ENCODE measurements at places on chromosomes 16 and 17.

GRCh38 chr17:80895366-80895765 is 96.3 kb upstream of the CHMP6 start:
- DNase-seq = no peak

DNA sequence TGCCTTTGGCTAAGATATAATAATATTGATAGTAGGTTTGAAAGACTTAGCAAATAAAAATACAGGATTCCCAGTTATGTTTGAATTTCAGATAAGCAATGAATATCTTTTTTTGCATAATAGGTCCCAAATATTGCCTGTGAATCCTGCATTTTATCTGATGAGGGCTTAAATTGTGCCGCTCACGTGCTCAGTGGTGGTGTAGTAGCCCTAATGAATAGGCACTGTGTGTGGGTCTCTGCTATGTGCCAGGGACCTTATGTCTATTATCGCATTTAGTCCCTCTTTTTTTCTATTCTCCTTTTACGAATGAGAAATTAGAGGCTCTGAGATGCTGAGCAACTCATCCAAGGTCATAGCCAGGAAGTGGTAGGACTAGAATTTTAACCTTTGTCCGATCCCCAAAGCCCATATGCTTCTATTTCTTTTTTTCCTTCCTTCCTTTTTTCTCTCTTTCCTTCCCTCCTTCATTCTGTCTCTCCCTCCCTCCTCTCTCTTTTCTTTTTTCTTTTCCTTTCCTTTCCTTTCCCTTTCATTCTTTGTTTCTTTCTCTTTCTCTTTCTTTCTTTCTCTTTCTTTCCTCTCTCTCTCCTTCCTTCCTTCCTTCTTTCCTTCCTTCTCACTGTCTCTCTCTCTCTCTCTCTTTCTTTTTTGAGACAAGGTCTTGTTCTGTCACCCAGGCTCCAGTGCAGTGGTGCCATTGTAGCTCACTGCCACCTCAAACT is 47.2 kb downstream of the RGS9 start:
- no peak for DNase-seq

DNA sequence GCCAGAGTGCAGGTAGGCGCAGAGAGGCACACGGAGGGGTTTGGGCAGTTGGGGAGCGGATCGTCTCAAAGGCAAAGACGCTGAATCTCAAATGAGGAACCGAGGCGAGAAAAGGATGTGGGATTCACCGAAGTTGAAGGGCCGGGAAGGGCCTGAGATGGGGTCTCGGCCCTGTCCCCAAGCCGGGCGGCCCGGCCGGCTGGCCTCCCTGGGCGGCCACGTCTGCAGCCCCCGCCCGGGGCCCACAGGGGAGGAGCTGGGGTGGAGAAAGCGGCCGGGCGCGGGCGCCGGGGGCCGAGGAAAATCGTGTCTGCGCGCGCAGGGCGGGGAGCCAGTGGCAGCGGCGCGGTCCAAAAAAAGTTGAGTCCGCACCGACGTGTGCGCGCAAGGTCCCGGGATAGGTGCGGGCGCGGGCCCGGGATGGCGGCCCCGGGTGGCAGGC is 458 bp downstream of the SLC12A4 start:
- DNase-seq = no peak

DNA sequence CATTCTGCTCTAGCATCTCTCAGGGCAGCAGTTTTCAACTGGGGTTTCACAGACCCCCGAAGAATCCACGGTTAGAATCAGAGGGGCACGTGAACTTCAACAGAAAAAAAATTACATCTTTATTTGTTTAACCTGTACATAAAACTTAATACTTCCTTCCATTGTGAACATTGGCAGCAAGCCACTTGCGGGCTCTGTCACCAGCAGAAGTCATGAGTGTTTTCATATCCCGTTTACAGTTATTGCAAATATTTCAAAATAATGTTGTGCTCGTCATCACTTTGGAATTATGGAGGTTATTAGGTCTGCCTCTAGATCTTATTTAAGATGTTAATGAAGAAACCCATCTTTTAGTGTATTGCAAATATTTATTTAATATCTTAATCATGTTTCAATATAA is 109.8 kb downstream of the SDR42E1 start:
- DNase-seq = no peak

GRCh38 chr16:50604610-50605009 is 56.4 kb downstream of the NKD1 start:
- no peak for DNase-seq

GRCh38 chr16:46808997-46809396 is 22.0 kb downstream of the C16orf87 start:
- DNase-seq = no peak

- DNase-seq = peak; percentile 42
These were observed 2.8 kb downstream of the GRB7 start for GRCh38 chr17:39740357-39741111.

DNA sequence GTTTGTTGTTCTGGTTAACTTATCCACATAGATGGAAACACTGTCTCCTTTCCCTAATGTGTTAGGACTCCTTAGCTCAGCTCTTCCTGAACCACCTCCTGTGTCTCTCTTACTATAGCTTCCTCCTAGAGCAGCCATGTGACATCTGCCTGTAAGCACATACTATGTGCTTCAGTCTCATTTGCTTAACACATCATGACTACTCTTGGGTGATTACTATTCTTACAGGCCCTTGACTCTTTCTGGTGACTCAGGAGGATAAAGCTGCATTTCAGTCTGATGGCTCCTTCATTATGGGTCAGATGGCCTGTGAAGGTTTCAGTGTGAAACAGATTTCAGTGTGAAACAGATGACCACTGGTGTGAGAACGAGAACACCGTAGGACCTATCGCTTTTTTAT is 320 bp upstream of the KRTAP4-2 start:
- DNase-seq = no peak

DNA sequence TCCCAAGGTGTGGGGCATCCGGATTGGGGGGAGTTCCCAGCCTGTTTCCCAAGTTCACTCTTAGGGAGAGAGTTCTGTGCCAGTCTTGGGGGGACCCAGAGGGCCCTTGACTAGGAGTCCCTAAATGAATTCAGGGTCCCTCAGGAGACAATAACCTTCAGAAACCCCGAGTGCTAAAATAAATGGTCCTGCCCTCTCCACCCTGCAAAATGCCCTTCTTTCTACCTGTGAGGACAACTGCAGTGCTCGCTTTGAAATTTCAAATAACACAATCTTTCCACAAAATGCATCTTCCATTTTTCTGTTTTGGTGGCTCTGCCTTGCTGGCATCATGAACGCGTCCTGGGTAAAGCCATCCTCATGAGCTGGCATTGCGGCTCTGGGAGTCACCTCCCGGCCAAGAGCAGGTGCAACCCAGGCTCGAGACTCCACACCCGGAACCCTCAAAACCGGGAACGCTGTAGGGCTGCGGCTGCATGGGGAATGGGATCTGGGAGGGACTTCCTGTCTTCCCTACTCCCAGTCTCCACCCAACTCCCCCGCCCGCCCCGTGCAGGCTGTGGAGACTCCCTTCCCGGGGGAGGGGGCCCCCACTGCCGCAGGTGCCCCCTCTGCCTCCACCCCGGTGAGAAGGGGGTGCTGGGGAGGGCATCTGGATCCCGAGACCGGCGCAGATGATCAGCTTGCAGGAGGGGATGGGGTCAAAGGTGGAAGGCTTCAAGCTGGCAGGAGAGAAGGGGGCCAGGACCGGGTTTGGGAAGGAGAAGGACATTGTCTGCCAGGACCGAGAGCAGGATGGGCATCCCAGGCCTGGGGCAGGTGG is at the start of gene ZNF205:
Gene ZNF205 (plus strand): TSS at position 529 of the 823 bp plus-strand sequence. CDS start 845 bp downstream, outside the sequence.
- DNase-seq = peak; percentile 41

- DNase-seq = no peak
These were observed 5.4 kb downstream of the BANP start for GRCh38 chr16:87956365-87957231.

GRCh38 chr17:80528536-80528935 is 16.1 kb upstream of the RPTOR start:
- no peak for DNase-seq

DNA sequence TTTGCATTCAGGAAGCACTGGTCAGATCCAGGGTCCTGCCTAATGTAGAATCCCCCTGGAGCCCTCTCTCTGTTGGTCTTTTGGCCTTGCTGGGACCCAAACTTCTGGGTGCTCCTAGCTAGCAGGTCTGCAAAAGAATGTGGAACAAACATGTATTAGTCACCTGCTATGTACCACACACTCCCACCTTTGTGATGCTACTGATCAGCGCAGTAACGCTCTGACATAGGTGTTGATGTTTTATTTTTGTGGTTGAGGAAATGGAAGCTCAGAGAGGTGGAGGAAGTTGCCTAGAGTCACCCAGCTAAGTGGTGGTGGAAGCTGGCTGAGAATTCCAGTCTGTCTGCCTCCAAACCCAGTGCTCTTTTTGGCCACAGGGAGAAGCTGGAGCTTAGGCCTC is 35.8 kb upstream of the LGALS9 start:
- DNase-seq = no peak

- DNase-seq = no peak
These were observed 1104.1 kb downstream of the CDH11 start for GRCh38 chr16:64017796-64018195.

- DNase-seq = no peak
These were observed 55.4 kb upstream of the HAPSTR1 start for GRCh38 chr16:9035996-9036395.

DNA sequence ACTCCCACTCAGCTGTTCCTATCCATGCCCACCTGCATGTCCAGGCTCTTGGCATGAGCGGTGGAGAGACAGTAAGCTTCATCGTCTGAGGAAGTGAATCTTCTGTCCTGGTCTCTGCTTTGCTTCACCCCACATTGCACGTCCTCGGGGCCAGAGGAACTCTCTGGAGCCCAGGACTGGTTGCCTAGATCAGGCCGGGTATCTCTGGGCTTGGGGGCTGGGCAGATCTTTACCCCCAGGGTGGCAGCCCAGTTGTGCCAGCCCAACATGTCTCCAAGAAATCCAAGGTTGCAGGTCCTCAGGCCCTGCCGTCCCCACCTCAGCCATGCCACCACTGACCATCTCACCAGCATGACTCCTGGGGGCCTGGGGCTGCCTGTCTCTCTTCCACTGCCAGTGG is 58.3 kb downstream of the BEAN1 start:
- DNase-seq = no peak

- DNase-seq = no peak
These were observed 15.2 kb upstream of the DPEP1 start for GRCh38 chr16:89598199-89598598.

DNA sequence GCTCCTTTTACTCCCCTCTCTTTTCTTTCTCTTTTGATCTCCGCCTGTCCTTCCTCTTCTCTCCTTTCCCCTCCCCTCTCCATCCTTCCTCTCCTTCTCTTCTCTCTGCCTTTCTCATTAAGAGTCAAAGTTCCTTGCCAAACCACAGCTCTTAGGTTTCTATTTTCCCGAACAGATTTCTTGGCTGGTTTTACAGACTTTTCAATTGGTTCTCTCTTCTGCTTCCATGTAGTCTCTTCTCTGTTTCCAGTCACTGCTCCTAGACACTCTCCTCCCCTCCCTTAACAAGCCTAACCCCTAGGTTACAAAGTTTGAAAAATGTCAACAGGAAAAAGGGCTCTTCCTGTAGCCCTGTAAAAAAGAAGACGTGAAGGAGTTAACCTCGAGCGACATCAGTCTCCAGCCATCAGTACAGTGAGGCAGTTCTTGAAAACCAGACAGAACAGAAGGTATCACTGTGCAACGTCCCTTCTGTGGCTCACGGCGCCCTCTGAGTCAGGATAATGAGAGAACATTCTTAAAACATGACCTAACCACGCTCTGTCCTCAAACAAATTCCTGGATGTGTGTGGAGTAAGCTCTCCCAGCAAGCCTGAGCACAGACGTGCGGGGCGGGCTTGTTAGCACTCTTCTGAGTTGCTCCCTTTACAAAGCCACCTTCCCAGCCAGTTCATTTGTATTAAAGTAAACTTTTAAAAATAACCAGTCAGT is 11.6 kb upstream of the MARCHF10 start:
- peak; percentile 94 for DNase-seq

- no peak for DNase-seq
These were observed 206.6 kb downstream of the NTN1 start for GRCh38 chr17:9227819-9228407.

DNA sequence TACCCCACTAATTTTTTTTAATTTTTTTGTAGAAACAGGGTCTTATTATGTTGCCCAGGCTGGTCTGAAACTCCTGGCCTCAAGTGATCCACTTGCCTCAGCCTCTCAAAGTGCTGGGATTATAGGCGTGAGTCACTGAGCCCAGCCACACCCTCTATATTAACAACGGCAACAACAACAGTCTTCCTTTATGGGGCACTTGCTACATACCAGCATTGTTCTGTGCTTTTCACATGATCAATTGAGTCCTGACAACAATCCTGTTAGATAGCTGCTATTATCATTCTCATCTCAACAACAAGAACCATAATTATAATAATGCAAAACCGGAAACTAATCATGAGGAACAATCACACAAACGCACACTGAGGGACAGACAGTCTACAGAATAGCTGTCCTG is 12.6 kb upstream of the ARL5C start:
- no peak for DNase-seq

DNA sequence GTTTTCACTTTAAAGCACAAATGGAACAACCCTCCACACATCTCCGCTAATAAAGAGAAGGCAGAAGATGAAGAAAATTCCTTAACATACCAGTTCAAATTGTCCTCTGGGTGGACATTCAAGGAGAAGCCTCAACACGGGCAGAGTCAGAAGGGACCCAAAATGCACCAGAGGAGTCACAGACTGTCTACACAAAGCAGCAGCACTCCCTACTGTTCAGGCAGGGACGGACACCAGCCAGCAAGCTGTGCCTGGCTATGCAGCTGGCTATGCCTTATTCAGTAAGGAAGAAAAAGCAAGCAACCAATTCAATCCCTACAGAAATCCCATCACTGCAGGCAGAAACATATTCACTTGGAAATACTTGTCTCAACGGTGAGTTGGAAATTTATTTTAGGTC is 8.1 kb downstream of the DNAJC7 start:
- DNase-seq = no peak

- DNase-seq = no peak
These were observed 576.5 kb downstream of the KCNJ18 start for GRCh38 chr17:22268912-22269220.

- no peak for DNase-seq
These were observed 524.8 kb downstream of the KIF2B start for GRCh38 chr17:54347495-54347894.

- no peak for DNase-seq
These were observed 325.7 kb upstream of the TBX2 start for GRCh38 chr17:61073799-61074513.

- no peak for DNase-seq
These were observed 2.9 kb downstream of the ACSF2 start for GRCh38 chr17:50428831-50429424.

DNA sequence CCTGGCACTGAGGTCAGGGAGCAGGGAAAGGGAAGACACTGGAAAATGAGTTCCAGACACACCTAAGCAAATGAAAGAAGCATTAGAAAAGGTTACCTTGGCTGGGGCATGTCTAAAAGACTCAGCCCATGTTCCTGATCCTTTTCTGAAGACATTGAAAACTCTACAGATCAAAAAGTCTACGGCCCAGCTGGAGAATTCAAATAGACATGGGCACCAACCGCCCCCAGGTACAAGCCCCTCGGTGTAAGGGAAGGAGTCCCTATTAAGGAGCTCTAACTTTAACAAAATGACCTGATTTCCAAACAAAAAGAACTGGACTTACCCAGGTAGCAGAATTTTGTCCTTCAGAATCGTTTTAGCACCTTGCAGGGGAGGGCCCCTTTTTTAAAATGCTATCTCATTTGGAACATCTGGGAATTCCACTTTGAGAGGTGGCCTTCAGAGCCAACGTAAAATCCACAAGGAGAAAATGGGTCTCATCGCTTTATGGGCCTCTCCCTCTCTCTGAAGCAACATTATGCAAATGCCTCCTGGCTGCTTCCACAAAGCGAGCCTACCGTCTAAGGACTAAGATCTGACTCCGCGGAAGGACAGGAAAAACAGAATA is 43.6 kb upstream of the RBFOX3 start:
- DNase-seq = no peak

Measured in SW 1271 (cell line).